Prostate gland (tissue), 2 donors: ENCODE measurements at places on chromosomes 3 and 15. TPM values are rescaled to one million over a fixed set of nuclear protein-coding genes. Genes with fewer than 3 reads are reported as not detected.

ZBTB20 gene
- 189 TPM for total RNA-seq

ARHGAP11A gene
- total RNA-seq = 7.0 TPM

SEMA3G gene
- total RNA-seq = 7.6 TPM

ENTPD3 gene
- 11.0 TPM for total RNA-seq

LRRC15 gene
- not detected for total RNA-seq

ERICH6 gene
- 0.57 TPM for total RNA-seq

NECTIN3 gene
- 25.3 TPM for total RNA-seq

CASR gene
- total RNA-seq = 1.2 TPM

POPDC2 gene
- 8.7 TPM for total RNA-seq

CRYGS gene
- total RNA-seq = 1.1 TPM
